NAMALWA (cell line): ENCODE measurements at places on chromosomes 1 and 21.

DNA sequence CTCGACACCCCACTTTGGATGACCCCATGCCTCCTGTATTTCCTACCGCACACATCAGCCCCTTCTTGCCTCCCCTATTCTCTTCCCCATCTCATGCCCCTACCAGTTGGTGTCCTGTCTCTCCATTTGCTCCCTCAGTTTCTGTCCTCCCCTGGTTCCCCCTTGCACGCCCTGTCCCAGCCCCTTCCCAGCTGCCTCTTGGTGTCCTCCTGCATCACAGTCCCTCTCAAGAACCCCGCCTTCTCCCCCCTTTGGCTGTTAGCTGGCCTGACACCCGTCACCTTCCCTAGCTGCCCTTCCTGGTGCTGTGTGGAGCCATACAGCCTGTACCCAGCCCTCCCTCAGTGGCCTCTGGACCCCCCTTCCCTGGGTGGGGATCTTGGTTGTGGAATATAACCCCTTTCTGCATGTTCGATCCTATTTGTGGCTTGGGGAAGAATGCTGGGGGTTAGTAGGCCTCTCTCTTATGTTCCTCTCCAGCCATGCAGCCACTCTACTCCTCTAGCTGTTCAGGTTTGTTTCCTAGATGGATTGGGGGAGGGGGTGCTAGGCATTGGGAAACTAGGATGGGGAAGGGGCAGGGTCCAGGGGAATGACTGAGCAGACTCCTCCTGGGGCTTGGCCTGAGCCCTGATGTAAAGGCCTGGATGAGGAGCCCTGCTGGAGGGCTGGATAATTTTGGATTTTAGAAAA is 41.4 kb upstream of the NFASC start:
- DNase-seq, result no peak

GRCh38 chr1:105793536-105794146 is 1262.8 kb upstream of the PRMT6 start:
- DNase-seq, result peak; percentile 85

DNA sequence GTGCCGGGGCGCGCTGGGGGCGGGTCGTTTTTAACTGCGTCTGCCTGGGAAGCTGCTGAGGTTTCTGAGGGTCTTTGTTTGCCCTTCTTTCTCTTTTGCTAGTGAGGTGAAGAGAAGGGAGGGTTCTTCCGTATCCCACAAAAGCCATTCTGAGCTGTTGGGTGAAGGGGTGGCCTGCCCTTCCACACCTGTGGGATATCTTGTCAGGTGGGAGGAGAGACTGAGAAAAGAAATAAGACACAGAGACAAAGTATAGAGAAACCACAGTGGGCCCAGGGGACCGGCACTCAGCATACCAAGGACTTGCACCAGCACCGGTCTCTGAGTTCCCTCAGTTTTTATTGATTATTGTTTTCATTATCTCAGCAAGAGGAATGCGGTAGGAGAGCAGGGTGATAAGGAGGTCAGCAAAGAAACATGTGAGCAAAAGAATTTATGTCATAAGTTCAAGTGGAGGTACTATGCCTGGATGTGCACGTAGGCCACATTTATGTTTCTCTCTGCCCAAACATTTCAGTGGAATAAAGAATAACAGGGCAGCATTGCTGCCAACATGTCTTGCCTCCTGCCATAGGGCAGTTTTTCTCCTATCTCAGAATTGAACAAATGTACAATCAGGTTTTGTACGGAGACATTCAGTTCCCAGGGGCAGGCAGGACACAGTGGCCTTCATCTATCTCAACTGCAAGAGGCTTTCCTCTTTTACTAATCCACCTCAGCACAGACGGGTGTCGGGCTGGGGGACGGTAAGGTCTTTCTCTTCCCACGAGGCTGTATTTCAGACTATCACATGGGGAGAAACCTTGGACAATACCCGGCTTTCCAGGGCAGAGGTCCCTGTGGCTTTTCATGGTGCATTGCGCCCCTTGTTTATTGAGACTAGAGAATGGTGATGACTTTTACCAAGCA is 972 bp downstream of the PGBD2 start:
- DNase-seq, result no peak

GRCh38 chr21:36415375-36415774 is 30.2 kb downstream of the CHAF1B start:
- no peak for DNase-seq

DNA sequence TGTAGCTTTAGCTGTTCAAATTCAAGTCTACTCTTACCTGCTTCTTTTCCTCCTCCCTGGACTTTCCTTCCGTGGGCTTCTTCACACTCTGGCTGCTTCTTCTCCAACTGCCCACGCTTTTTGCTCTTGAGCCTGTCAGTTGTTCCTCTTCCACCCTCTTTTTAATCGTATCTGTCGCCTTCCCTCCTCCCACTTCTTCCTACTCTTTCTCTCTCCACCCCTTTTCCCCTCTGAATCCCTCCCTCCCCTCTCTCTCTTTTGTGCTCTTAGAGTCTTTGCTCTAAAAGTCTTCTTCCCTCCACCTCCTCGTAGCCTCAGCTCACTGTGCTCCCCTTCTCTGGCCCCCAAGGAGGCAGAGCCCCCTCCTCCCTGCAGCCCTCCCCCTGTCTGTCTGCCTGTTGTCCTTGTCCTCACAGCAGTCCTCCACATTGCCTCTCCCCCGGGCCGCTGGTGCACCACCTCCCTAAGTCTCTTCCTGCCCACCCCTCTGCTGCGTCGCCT is 12.9 kb upstream of the GJA5 start:
- DNase-seq, result no peak
